ENCODE measurements at places on chromosomes 3 and 15.

DNA sequence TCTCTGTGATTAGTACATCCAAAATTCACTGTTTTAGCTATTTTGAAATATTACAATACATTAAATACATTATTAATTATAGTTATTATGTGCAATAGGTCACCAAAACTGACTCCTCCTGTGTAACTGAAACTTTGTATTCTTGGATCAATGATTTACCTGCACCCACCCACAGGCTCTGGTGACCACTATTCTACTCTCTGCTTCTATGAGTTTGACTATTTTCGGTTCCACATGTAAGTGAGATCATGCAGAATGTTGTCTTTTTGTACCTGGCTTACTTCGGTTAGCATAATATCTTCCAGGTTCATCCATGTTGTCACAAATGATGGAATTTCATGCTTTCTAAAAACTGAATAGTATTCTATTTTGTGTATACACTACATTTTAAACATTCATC lies 43.8 kb downstream of the SLC2A2 start:
- DNase-seq = no peak

- DNase-seq = no peak
Observed at GRCh38 chr3:4493941-4494894, 1.1 kb downstream of the ITPR1 start.

GRCh38 chr3:38297947-38298711 lies 16.0 kb downstream of the SLC22A14 start:
- no peak for DNase-seq

DNA sequence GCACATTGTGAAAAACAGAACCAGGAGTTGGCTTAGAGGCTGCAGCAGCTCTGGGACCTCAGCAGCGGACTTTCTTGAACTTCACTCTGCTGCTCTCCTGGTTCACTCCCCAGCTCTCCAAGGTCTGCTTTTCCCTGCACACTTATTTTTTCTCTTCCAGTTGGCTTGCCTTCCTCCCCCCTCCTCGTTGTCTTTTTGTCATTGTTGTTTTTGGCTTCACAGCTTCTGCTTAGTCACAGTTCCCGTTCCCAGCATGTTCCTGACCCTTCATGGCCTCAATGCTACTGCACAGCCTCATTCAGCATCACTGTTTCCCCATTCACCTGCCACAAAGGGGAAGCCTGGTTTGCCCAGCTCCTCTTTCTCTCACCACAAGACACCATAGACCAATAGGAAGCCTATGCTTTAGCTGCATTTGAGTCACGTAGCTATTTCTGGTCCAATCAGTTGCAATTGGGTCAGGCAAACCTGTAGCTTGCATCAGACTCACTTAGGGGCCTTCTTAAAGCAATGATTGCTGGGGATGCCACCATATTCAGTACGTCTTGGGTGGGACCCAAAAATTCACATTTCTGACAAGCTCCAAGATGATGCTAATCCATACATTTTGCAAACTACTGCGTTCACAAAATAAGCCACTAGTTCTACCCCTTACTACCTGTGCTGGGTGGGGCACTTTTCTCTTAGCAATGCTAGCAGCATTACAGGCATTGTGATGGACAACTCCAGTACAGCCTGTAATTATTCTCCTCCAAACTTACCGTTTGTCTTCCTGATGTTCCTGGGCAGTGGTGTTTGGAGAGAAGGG lies 7.8 kb upstream of the SUMF1 start:
- DNase-seq = no peak

DNA sequence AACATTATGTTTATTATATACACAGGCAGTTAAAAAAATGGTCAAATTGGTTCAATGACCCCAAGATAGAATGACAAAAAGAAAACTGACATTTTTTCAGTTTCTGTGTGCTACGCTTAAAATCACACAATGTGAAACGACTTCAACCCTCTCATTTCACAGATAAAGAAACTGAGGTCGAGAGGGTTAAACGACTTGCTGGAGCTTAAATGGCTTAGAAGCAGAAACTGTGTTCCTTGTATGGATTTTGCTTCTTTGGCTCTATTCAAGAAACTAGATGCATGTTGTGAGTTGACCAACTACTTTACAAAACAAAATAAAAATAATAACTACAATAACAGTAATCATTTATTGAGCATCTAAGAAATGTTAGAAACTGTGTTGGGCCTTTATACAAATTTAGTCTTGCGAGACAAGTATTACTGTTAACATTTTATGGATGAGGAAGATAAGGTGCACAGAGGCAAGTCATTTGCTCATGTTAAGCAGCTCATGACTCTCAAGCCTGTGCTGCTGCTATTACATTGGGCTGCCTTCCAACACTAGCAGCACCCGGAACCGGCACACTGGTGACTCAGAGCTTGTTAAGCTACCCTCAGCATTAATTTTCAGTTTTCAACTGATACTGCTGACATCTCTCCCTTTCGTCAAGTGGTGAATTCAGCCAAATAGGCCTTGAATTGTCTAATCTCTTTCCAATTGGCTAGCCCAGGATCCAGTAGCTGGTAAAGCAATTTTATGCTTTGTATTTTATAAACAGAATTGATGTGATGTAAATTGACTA lies 487.6 kb downstream of the NAALADL2 start:
- DNase-seq = peak; percentile 91

GRCh38 chr15:77505556-77505955 lies 84.9 kb downstream of the HMG20A start:
- no peak for DNase-seq

DNA sequence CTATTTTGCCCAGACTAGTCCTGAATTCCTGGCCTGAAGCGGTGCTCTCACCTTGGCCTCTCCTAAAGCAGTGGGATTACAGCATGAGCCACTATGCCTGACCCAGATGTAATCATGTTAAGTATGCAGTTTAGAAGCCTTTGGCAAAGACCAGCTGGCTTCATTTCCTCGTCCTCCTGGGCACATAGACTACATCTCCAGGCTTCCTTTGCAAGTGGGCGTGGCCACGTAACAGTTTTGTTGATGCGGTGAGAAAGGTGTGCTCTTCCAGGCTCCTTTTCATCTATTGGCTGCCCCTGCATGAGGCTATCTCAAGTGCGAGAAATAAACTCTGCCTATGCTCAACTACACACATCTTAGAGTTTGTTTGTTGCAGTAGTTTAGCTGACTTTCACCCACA lies 13.0 kb downstream of the SV2B start:
- DNase-seq = no peak

- no peak for DNase-seq
Observed at GRCh38 chr15:40498891-40499290, 28.1 kb downstream of the CHST14 start.

DNA sequence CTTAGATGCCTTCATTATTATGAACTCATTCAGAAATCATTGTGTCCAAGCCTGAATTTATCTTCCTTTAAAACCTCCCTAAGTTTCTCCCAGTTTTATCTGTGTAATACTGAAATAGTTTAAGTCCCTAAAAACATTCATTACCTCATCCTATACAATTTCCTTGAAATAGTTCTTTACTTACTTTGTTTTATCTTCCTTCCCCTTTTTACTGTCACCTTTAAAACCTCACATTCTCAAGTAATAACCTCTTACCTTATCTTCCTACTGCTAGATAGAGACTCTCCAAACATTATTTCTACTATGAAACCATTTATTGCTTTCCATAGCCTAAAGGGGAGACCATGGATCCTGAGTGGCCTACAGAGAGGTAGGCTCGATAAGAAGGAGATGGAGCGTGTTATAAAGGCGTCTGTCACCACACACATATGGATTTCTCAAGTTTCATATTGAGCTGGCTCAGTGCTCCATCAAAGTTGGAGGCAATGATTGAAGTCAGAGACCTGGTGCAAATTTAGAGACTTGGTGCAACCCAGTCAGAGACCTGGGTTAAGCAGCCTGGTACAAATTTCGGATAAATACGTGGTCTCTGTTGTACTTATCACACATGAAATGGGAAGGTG lies 140.4 kb downstream of the NFKBIZ start:
- no peak for DNase-seq

DNA sequence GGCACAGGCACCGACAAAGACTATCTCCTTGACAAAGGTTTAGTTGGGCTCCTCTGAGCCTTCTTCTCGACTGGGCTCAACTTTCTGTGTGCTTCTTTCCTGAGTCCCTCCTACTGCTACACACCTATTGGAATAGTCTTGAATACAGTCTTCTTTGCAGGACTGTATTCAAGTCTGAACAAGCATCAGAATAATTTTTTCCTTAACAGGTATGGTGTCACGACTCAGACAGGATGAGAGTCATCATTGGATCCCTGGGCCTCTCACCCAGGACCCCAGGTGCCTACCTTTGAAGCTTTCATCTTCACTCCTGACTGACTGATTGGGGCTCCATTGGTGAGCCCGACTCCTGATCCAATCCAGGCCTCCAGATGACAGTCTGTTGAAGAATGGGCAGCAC lies 66.3 kb downstream of the CRYGS start:
- DNase-seq = no peak

GRCh38 chr15:73873889-73874511 lies 636 bp downstream of the TBC1D21 start:
- DNase-seq = peak; percentile 16

- no peak for DNase-seq
Observed at GRCh38 chr3:165617134-165617533, 220.1 kb downstream of the BCHE start.

DNA sequence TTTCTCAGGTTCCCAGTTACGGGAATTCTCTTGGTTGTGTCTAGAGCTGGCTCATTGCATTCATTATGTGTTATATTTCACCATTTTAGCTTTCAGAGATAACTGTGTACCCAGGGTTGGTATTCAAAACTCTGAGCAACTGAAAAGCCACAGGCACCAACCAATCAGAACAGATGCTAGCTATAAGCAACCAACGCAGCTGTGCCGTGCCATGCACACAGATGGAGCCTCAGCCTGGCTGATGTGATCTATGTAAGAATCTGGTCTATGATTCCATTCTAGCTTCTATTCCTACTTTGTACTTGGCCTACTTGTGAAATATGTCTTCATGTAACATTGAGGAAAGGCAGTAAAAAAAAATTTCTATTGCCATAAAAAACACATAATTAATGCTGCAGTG lies 95.0 kb upstream of the CCDC80 start:
- DNase-seq = no peak

- peak; percentile 4 for DNase-seq
Observed at GRCh38 chr3:161305095-161305991, 66.0 kb downstream of the SPTSSB start.

DNA sequence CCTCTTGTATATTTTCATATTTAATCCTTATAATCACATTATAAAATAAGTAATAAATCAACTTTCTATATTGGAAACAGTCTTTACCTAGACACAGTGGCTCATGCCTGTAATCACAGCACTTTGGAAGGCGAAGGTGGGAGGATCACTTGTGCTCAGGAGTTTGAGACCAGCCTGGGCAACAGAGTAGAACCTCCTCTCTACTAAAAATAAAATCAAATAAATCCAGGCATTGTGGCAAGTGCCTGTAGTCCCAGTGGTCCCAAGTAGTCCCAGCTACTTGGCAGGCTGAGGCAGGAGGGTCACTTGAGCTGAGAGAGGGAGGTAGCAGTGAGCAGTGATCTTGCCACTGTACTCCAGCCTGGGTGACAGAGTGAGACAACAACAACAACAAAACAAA lies 975.1 kb downstream of the ROBO1 start:
- DNase-seq = no peak

- DNase-seq = no peak
Observed at GRCh38 chr15:43243020-43243645, 22.3 kb upstream of the EPB42 start.

DNA sequence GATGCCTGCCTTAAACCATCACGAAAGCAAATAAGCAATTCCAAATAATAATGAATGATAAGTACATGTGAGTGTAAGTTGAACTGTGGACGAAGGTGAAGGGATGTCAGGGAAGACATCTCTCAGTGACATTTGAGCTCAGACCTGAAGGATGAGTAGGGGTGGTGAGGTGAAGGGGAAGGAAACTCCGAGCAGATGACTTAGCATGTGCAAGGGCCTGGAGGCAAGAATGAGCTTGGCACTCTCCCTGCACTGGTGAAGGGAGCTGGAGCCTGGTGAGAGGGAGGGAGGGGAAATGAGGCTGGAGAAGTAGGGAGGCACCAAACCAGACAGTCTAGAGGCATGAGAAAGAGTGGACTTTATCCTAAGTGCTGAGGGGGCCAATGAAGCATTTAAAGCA lies 84.3 kb downstream of the MTHFS start:
- DNase-seq = no peak

- DNase-seq = no peak
Observed at GRCh38 chr3:32897001-32897601, 54.3 kb upstream of the CCR4 start.

Data from fibroblast of skin of left quadriceps (primary cell).